SK-MEL-5 (cell line): ENCODE measurements at places on chromosomes 12 and 14. TPM values are rescaled to one million over a fixed set of nuclear protein-coding genes. Genes with fewer than 3 reads are reported as not detected.

The CAPZA3 gene
- total RNA-seq: not detected in 2 replicates

The SART3 gene
- 66.3 and 84.2 TPM in 2 replicates for total RNA-seq

The KRT83 gene
- not detected in 2 replicates for total RNA-seq

The SYCP3 gene
- total RNA-seq: 0.29 and 0.63 TPM in 2 replicates

The CLEC7A gene
- total RNA-seq: not detected in 2 replicates

The HELB gene
- total RNA-seq: 3.9 and 4.5 TPM in 2 replicates

The GDF3 gene
- not detected in 2 replicates for total RNA-seq

The LTBP2 gene
- total RNA-seq: 0.59 and 1.7 TPM in 2 replicates

The ZC2HC1C gene
- 3.9 and 4.6 TPM in 2 replicates for total RNA-seq

The RIMBP2 gene
- total RNA-seq: not detected in 2 replicates

The GON7 gene
- 30.6 and 31.9 TPM in 2 replicates for total RNA-seq

The DCN gene
- total RNA-seq: 30.7 and 40.0 TPM in 2 replicates

The SLCO1B1 gene
- not detected in 2 replicates for total RNA-seq

The TOMM20L gene
- not detected in 2 replicates for total RNA-seq

The PROX2 gene
- not detected in 2 replicates for total RNA-seq

The JAG2 gene
- total RNA-seq: 1.3 TPM in 2 replicates

The DACT1 gene
- 8.8 and 9.7 TPM in 2 replicates for total RNA-seq

The UNC79 gene
- 1.2 and 1.5 TPM in 2 replicates for total RNA-seq

The ZFHX2 gene
- total RNA-seq: not detected in 2 replicates

The SDSL gene
- total RNA-seq: 8.3 and 8.6 TPM in 2 replicates

The SERPINA12 gene
- total RNA-seq: not detected in 2 replicates

The PRB2 gene
- not detected in 2 replicates for total RNA-seq

The IFNG-AS1 gene
- total RNA-seq: not detected in 2 replicates

The ZNF385A gene
- total RNA-seq: 1.1 and 3.1 TPM in 2 replicates

The AKAP5 gene
- 0.13 and 0.16 TPM in 2 replicates for total RNA-seq

The TAC3 gene
- total RNA-seq: not detected in 2 replicates
